ENCODE measurements at places on chromosomes 6 and 20.

DNA sequence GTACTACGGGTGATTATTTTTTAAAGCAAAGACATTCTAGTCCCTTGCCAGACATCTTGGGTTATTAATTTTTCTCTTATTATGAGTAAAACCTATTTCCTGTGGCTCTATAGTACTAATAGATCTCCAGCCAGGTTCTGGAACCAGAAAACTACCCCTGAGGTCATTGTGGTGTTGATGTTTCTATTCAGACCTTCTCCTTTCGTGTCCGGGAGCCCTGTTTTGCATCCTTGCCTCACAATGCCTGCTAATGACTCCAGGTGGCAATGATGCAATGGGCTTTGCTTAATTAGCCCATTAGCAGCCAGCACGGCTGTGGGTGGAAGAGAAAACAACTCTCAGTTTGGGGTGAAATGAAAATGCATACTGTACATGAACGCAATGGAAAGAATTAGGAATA, 62.9 kb upstream of the ARG1 start:
- no peak for DNase-seq

GRCh38 chr6:134539865-134540323, 222.0 kb upstream of the SGK1 start:
- no peak for DNase-seq

GRCh38 chr20:11296221-11296620, 621.5 kb upstream of the BTBD3 start:
- no peak for DNase-seq

- no peak for DNase-seq
Measured at GRCh38 chr6:22766979-22767378, 197.6 kb downstream of the HDGFL1 start.
